ENCODE measurements at places on chromosomes 6 and 20.
A peak's percentile ranks its signal among the peaks of the same experiment; 100 is the strongest.

DNA sequence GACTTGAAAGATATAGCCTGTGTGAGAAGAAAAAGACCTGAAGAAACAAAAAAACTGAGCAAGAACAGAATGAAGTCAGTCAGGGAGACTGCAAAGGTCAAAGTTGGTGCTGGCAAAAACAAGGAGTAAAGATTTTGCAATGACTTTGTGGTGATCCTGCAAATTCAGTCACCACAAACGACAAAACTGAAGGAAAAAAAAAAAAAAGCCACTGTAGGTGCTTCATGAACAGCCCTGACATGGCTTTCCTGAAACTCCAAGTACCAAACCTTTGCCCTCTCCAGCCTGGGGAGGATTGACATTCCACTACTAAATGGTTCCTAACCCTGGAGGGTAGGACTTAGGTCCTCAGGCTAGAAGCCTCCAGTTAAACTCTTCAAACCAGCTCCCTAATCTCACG is 114.7 kb upstream of the BEND3 start:
- DNase-seq = no peak

DNA sequence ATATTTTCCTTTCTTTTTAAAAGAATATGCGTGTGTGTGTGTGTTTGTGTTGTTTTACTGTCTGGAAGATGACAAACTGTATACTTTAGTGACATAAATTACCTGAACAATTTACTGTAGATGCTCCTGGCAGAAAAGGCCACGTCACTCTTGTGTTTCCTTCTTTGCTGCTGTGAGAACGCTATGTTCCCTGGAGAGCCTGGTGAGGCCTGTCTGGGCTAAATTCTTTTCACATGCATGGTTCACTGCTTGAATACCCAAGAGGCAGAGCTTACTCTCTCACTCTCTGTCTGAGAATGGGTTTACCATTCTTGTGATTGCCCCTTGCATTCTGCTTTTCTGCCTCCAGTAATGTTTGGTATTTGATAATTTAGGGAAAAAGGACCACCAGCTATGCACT is 64.3 kb downstream of the EDN1 start:
- DNase-seq = no peak

- DNase-seq = peak; percentile 84
Measured at GRCh38 chr6:7169296-7169721, 61.5 kb downstream of the RREB1 start.

- DNase-seq = no peak
Measured at GRCh38 chr6:50825375-50826036, 6.8 kb downstream of the TFAP2B start.

- DNase-seq = peak; percentile 72
Measured at GRCh38 chr6:2733324-2733723, 17.4 kb downstream of the MYLK4 start.

GRCh38 chr20:47468290-47469050 is 33.2 kb upstream of the NCOA3 start:
- no peak for DNase-seq

DNA sequence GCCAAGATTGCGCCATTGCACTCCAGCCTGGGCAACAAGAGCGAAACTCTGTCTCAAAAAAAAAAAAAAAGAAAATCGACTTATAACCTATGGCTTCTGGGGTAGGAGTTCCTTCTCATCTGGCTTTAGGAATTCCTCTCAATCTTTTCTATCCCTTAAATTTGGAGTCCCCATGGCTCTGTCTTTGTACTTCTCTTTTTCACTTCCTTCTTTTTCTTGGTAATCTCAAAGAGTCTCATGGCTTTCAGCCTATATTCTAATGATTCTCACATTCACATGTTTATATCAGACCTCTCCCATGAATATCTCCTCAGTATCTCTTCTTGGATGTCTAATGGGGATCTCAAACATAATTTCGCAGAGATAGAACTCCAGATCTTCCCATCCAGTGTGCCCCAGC is 42.8 kb upstream of the RALGAPA2 start:
- no peak for DNase-seq

DNA sequence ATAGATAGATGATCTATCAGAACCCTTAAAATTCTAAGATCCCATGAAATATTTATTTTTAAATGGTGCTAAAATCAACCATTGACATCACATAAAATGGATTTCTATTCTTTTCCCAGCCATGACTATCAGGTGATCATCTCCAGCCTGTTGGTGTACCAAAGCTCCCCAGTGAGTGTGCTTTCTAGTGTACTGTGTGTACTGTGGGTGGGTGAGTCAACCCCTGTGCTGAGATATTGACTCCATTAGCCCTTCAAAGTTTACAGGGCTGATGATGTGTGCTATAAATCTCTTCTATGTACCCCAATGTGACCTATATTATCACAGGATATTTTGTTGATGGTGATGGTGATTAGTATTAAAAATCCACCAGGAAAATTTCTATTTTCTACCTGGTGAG is 344.6 kb downstream of the MMUT start:
- DNase-seq = no peak

DNA sequence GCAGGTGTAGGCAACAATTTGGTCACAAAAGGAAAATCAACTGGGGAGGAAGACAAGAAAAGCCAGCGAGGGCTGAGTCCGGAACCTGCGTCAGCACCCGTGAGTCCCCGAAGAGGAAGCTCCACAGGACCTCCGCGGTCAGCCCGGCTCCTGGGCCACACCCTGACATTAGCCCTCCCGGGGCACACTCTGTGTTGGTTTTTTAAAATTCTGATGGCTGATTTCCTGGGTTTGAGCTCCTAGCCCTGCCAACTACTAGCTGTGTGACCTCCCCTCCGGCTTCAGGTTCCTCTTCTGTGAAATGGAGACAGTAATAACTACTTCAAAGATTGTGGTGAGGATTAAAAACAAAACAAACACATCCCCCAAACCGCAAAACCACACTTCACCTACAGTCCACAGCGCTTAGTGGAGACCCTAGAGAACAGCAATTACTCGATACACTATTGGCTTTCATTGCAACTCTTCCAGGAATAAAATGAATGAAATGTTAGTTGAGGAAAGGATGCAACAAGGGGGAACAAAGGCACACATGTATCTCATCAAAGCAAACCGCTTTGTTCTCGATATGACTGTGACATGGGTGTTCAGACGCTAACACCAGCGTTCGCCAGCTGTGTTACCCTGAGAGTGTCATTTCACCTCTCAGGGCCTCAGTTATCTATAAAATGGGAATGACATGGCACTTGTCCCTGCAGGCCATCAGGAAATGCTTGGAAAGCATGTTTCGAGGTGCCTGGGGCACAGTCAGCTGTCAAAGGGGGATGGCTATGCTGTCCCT is 985 bp downstream of the ZBP1 start:
- DNase-seq = no peak

GRCh38 chr20:32828029-32828680 is 8.4 kb downstream of the MAPRE1 start:
- DNase-seq = no peak

DNA sequence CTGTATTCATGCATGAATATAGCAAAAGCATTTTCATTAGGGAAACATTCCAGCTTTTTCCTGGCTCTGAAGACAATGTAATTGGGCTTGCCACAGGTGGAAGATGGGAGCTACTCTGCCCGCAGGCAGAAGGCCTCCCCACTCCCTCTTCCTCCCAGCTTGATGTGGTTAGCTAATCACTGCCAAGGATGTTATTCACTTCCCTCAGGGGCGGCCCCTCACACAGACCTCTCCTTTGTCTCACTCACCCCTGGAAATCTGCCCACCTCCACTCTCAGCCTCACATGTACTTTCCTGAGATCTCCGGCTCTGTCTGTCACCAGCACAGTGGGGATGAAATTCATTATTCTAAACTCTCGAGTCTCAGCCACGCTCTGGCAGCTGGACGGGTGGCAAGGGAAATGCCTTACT is 100.7 kb downstream of the ANKRD60 start:
- DNase-seq = peak; percentile 85

DNA sequence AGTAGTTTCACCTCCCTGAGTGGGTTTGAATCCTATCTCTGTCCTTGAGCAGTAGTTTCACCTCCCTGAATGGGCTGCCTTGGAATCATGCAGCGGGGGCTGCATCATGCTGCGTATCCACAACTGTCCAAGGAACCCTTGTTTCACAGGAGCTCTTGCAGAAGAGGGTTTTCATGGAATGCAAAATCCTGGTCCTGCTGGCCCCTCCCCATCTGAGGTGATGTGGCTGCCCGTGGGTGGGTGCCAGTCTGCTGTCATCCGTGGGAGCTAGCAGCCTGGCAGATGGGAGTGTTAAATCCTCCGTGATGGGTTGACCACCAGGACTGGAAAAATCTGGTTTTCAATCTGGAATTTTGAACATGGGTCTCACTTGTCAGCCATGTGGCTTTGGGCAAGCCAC is 21.7 kb downstream of the ZBP1 start:
- DNase-seq = no peak

GRCh38 chr6:129860908-129861665 is at the start of gene TMEM244:
TMEM244 (minus strand) TSS chr6:129861315; CDS start chr6:129861188, 127 bp downstream.
- no peak for DNase-seq

- DNase-seq = no peak
Measured at GRCh38 chr6:69775941-69776340, 20.9 kb downstream of the LMBRD1 start.

- no peak for DNase-seq
Measured at GRCh38 chr20:45337367-45338120, 10.7 kb downstream of the SDC4 start.

GRCh38 chr6:41360314-41360685 is 24.9 kb downstream of the NCR2 start:
- DNase-seq = no peak

GRCh38 chr6:2746557-2747061 is 4.1 kb downstream of the MYLK4 start:
- DNase-seq = no peak

GRCh38 chr6:90319979-90320685 is 23.5 kb upstream of the BACH2 start:
- DNase-seq = no peak

GRCh38 chr6:25968769-25969168 is 6.2 kb downstream of the TRIM38 start:
- DNase-seq = no peak

All from suprapubic skin (tissue), 4 donors.